K562 (cell line): ENCODE measurements at places on chromosomes 12 and 14. TPM values are rescaled to one million over a fixed set of nuclear protein-coding genes. Genes with fewer than 3 reads are reported as not detected.

Gene CAMKK2
- 30.8 and 32.0 TPM in 2 replicates for total RNA-seq

Gene IL31
- not detected in 2 replicates for total RNA-seq

DNA sequence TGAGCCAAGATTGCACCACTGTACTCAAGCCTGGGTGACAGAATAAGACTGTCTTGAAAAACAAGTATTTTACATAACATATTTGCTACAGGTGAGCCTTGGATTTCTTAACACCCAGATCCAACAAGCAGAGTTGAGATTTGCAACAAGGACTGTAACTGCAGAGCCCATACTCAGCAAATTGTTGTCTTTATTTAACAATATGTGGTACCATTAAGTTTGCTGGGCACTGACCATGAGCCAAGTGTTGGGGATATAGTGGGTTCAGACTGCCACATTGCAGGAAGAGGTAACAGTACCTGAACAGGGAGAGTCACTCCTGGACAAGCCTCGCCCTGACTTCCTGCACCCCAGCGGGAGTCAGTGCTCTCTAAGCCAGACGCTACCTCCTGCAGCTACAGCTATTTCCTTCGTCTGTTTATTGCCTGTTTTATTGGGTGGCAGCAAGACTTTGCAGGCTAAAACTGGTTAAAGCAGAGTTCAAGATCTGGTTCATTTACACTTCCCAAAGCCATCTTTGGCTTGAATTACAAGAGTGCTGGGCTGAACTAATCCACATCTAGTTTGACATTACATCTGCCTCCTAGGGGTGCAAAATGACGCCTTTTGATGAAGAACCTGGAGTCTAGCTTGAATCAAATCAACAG is 12.5 kb downstream of the AHSA1 start:
- no peak for DNase-seq

Gene TRIM9
- total RNA-seq: 0.04 and 0.09 TPM in 2 replicates

GRCh38 chr14:82438436-82438835 is 904.8 kb upstream of the SEL1L start:
- no peak for DNase-seq

DNA sequence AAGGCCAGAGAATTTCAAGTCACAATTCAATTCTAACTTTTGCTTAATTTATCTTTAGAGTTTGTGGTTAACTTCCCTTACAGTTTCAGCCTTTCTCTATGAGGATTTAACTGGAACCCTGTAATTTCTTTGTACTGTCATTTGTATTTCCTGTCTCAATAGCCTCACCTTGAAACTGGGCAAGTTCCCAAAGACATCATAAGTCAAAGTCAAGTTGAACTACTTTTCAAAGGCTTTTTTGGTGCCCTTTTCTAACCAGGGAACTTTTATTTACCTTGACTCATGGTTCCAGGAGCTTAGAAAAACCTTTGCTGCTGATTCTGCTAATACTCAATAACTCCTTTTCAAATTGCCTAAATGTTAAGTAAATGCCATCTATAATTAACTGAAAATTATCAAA is 200.8 kb upstream of the KRR1 start:
- DNase-seq: no peak

DNA sequence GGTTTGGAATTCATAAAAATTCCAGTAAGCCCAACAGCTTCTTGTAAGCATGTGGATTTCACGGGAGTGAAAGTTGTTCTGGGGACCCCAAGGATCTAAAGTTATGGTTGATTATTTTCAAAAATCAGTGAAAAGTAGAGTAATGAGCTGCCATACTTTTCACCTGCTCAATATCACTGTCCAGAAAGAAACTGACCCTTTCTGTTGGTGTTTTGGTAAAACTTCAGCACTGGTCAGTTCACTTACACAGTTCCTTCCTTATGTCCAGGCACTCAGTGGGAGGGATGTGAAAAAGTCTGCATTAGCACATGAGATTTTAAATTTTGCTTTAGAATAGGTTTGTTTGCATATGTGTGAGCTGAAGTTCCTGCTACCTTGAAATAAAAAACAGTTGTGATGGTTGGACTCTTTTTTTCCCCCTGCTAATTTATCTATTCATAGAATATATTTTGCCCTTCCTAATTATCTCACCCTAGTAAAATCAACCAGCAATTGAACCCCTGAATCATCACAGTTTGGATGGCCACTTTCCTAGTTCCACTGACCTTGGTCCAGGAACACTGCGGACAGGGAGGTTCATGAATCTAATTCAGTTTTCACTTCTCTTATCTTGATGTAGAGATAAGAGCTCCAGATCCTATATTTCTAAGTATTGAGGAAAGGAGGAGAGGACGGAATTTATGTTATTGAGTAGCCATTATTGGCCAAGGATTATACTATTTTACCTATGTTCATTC is 25.8 kb downstream of the CFL2 start:
- no peak for DNase-seq

Gene GNB3
- 3.4 and 4.5 TPM in 2 replicates for total RNA-seq

DNA sequence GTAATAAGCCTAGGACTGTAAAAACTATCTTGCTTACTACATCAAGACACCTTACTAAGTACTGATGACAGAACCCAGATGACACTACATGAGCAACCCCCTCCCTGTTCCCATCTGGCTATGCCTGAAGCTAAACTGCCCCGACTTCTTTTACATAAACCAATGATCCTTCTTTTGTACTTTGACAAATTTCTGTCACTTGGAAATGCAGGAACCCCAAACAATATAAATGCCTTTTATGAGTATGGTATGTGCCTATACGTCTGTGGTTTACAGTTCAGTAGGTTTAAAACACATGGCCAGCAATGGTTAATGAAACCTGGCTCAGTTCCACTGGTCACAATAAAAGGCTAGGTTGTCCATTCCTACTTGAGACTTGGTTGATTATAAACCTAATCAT is 6.1 kb downstream of the SYCP3 start:
- no peak for DNase-seq

- DNase-seq: peak; percentile 92
Observed at GRCh38 chr12:122097927-122098756, 19.6 kb downstream of the MLXIP start.

Gene KRT85
- total RNA-seq: not detected in 2 replicates

DNA sequence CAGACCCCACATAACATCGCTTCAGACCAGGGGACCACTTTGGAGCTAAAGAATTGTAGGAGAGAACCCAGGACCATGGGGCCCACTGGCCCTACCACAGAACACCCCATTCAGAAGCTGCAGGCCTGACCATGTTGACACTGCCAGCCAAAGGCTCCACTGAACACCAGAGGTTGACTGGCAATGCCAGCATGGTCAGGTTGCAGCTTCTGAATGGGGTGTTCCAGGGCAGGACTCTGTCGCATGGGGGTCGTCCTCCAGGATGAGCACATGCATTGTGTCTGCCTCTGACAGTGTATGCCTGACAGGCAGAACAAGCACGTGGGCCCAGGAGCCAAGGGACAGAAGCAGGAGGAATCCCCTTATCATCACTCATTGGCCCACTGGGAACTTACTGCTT is 34.1 kb downstream of the DIO3 start:
- DNase-seq: no peak

Gene OAS2
- 0.13 and 0.22 TPM in 2 replicates for total RNA-seq

GRCh38 chr12:106392759-106393158 is 35.2 kb downstream of the POLR3B start:
- DNase-seq: no peak

DNA sequence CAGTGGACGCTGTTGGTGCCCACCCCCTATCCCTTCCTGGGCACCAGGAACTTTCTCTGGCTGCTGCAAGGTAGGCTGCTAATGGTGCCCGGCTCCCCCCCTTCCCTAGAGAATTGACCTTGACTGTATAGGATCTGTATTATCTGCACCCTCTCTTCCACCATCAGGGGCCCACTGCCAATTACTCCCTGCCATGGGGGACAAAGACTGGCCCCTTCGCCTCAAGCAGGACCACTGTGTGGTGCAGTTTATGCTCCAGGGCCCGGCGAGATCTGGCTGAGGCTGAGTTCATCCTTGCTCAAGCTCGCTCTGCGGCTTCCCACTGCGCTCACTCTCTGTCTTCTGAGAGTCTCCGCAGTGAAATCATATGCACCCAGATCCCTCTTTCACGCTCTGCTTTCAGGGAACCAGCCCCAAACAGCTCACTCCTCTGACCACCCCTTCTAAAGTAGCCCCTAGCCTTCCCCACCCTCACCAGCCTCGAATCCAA is 95.2 kb downstream of the LGMN start:
- no peak for DNase-seq

Gene KRT77
- not detected in 2 replicates for total RNA-seq

GRCh38 chr14:106875503-106875902 is 1349.1 kb downstream of the TMEM121 start:
- DNase-seq: no peak

DNA sequence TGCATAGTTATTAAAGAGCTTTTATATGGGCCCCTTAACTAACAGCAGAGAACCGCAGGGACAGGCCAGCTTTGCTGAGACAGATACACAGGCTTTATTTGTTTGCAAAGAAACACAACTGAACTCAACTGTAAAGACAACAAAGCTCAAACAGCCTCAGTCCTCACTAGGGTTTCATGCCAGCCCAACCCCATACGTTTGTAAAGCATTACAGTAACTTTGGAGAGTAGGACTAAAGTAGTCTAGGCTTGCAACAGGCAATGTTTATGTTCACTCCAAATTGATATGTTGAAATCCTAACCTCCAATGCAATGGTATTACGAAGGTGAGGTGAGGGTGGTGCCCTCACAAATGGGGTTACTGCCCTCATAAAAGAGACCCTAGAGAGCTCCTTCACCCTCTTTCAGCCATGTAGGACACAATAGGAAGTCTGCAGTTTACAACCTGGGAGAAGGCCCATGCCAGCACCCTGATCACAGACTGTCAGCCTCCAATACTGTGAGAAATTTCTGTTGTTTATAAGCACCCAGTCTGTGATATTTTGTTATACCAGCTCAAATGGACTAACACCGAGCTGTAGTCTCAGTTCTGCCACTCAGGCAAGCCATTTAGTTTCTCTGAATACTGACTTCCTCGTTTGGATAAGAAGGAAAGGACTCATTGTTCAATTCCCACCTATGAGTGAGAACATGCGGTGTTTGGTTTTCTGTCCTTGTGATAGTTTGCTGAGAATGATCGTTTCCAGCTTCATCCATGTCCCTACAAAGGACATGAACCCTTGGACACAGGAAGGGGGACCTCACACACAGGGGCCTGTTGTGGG is 35.2 kb downstream of the PPM1H start:
- no peak for DNase-seq

- no peak for DNase-seq
Observed at GRCh38 chr12:93825931-93826555, 148.9 kb downstream of the CRADD start.

DNA sequence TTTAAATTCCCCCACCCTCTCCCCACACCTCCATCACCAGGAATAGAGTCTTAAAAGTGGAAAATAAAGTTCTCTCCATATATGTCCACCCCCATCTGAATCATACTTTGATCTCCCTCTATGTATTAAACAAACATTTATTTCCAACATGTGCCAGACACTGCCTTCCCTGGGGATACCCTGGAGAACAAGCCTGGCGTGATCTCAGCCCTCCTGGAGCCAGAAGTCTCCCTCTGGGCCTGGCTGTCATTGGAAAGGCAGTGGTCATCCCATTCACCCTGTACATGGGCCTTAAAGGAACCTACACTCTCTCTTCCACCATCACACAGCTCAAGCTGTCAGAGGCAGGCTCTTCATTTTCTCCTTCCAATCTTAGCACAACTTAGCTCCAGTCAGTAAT is 143.6 kb downstream of the EMP1 start:
- no peak for DNase-seq

- no peak for DNase-seq
Observed at GRCh38 chr12:44101475-44101874, 265.6 kb downstream of the TMEM117 start.

Gene LIN7A
- total RNA-seq: 0.02 TPM in 1 of 2 replicates, not detected in the other

- DNase-seq: no peak
Observed at GRCh38 chr12:91959220-91959619, 186.4 kb downstream of the BTG1 start.

Gene PTCSC3
- not detected in 2 replicates for total RNA-seq

Gene PLD4
- 0.24 TPM in 1 of 2 replicates, not detected in the other for total RNA-seq

DNA sequence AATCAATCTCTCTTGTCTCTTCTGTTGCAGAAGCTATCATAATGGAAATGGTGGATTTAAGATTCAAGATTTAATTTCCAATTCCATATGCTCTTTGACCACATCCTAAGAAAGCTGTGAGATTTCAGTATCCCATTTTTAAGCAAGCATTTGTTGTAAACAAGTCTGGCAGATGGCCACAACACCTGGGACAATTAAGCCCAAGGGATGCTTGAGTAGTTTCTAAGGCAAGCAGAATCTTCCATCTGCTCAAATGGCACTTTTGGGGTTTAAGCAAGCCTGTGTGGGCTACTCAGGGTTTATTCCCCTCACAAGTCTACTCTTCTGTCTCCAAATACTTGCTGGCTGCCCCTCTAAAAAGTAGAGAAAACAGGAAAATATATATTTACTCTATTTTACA is 304.7 kb upstream of the SYT1 start:
- DNase-seq: no peak

- no peak for DNase-seq
Observed at GRCh38 chr12:75289753-75290152, 40.4 kb downstream of the CAPS2 start.

GRCh38 chr12:6696690-6697583 is 3.7 kb downstream of the PIANP start:
- no peak for DNase-seq

DNA sequence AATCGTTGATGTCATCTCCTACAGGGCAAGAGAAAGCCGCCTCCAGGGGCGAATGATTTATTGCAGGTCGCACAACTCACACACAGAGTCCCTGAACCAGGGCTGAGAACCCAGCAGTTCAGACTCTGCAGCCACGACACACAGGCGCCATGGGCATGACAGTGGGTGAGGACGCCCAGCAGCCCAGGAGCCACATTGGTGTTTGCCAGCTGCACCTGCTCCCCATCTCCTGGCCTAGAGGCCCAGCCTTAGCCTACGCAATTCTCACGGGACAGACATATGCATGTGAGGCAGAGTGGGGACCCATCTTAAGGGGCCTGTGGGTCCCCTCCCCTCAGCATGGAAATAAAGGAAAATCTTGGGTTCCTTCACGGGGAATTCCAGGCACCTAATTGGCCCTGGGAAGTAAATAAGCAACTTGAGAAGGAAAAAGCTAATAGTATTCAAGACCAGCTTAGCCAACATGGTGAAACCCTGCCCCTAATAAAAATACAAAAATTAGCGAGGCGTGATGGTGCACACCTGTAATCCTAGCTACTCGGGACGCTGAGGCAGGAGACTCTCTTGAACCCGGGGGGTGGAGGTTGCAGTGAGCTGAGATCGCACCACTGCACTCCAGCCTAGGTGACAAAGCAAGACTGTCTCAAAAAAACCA is 69.3 kb downstream of the RIMBP2 start:
- no peak for DNase-seq

DNA sequence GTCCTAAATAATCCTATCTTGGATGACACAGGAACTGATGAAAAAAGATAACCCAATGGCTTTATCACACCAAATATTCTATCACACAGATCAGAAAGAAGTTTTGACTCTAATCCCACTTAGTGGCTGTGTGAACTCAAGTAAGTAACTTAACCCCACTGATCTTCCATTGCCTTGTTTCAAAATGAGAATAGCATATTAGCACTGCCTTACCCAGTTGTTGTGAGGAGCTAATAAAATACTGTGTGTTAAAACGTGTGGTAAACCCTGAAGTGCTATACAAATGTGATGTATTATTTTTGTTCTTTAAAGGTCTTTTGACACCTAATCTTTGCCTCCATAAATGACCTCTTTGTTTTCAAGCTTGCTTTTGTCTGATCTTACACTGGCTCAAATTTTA is 60.9 kb upstream of the ARID2 start:
- DNase-seq: no peak

Gene SLC38A4
- 0.09 and 0.16 TPM in 2 replicates for total RNA-seq

GRCh38 chr12:5371631-5372030 is 60.3 kb upstream of the NTF3 start:
- DNase-seq: no peak
